Ascending aorta (tissue), 2 donors: ENCODE measurements at places on chromosomes 11 and 22. TPM values are rescaled to one million over a fixed set of nuclear protein-coding genes. Genes with fewer than 3 reads are reported as not detected.

CSTPP1 gene
- total RNA-seq: 16.6 TPM

YPEL4 gene
- total RNA-seq: not detected

GPR137 gene
- total RNA-seq: 3.9 TPM

MS4A3 gene
- not detected for total RNA-seq

PIWIL4 gene
- total RNA-seq: 4.5 TPM

CABP4 gene
- total RNA-seq: not detected

FGF3 gene
- total RNA-seq: not detected

ACR gene
- not detected for total RNA-seq

KRTAP5-2 gene
- not detected for total RNA-seq

PATE3 gene
- not detected for total RNA-seq

MAPK8IP1 gene
- 6.0 TPM for total RNA-seq

SLC1A2 gene
- total RNA-seq: 0.32 TPM

RASL10A gene
- total RNA-seq: not detected

SCN2B gene
- total RNA-seq: 0.11 TPM

IL17RA gene
- total RNA-seq: 84.1 TPM

SCUBE1 gene
- 2.9 TPM for total RNA-seq

NRXN2 gene
- total RNA-seq: 26.0 TPM

SLC16A8 gene
- total RNA-seq: not detected

ART5 gene
- not detected for total RNA-seq

IGSF9B gene
- total RNA-seq: 162 TPM

EFEMP2 gene
- total RNA-seq: 92.8 TPM

NPTXR gene
- 46.3 TPM for total RNA-seq

C22orf31 gene
- total RNA-seq: not detected

OVOL1 gene
- not detected for total RNA-seq

OR52A1 gene
- total RNA-seq: not detected

KRTAP5-9 gene
- total RNA-seq: not detected

HNRNPUL2 gene
- 14.6 TPM for total RNA-seq

SMTNL1 gene
- not detected for total RNA-seq

C11orf21 gene
- total RNA-seq: not detected
